ENCODE measurements at places on chromosomes 12 and 14.

GRCh38 chr14:99155173-99156089 lies 116.6 kb downstream of the BCL11B start:
- no peak for DNase-seq

GRCh38 chr14:55271572-55272298 lies 514 bp downstream of the FBXO34 start:
- peak; percentile 76 for DNase-seq

- no peak for DNase-seq
Observed at GRCh38 chr12:89412665-89413064, 60.4 kb upstream of the DUSP6 start.

GRCh38 chr14:50233951-50234250 lies 2.5 kb upstream of the SOS2 start:
- DNase-seq: no peak

DNA sequence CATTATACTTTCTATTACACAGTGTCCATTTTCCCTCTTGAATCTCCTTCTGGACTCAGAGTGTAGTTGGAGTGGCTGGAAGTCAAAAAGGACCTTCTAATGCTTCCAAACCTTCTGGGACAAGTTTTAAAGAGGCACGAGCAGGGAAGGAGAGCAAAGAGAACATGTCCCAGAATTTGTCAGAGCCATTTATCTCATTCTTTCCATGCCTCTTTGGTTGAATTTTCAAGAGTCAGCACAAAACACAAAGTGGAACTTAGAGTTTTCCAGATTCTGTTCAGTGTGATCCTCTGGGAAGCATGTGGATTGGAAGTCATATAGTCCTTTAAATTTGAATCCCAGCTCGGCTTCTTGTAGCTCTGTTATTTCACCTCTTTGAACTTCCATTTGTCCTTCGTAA lies 138.2 kb upstream of the PWP1 start:
- no peak for DNase-seq

GRCh38 chr14:51430079-51430478 lies 190.0 kb downstream of the TMX1 start:
- no peak for DNase-seq

DNA sequence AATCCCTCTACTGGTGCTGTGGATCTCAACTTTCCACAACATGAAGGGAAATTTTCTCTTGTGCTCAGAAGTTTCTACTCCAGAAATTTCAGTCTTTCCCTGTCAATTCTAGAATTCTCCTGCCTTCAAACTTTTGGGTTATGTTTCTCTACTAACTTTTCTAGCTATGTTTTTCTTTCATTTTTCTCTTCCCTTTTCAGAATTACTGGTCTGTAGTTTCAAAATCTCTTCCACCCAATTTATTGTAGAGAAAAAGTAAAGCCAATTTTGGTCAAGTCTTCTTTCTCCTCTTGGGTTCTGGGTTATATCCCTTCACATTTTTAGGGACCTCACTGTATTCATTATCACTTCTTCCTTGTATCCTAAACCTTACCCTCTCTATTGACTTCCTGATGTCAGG lies 18.9 kb downstream of the CNTN1 start:
- no peak for DNase-seq

GRCh38 chr12:32398816-32399369 lies 465 bp upstream of the FGD4 start:
- DNase-seq: no peak

DNA sequence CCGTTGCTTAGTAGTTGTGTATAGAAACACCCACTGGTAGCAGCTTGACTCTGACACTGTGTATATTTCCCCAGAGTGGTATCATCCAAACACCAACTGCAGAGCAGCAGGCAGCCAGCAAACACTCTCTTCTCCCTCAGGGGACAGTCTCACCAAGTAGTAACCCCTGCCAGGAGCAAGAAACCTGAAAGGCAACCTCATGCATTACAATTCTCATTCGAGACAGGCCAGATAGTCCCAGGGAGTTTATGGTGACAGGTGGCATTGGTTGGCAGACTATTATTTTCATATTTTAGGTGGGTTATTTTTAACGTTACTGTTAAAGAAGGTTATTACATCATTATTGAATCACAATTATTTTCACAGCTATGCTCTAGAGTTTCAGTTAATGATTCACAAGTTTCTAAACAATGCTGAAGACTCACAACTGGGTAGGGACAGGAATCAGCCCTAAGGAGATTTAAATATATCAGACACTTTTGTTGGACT lies 222.8 kb downstream of the EGLN3 start:
- DNase-seq: no peak

DNA sequence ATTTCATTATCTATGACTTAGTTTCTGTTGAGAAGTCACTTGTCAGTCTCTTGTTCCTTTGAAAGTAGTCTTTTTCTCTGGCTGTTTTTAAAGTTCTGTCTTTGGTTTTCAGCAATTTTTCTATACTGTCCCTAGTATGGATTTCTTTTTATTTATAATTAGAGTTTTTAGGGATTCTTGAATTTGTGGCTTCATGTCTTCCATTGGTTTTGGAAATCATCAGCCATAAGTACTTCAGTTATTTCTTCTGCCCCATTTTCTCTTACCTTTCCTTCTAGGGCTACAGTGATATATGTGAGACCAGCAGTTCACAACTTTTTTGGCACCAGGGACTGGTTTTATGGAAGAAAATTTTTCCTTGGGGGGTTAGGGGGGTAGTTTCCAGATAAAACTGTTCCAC lies 90.0 kb upstream of the EVL start:
- DNase-seq: no peak

DNA sequence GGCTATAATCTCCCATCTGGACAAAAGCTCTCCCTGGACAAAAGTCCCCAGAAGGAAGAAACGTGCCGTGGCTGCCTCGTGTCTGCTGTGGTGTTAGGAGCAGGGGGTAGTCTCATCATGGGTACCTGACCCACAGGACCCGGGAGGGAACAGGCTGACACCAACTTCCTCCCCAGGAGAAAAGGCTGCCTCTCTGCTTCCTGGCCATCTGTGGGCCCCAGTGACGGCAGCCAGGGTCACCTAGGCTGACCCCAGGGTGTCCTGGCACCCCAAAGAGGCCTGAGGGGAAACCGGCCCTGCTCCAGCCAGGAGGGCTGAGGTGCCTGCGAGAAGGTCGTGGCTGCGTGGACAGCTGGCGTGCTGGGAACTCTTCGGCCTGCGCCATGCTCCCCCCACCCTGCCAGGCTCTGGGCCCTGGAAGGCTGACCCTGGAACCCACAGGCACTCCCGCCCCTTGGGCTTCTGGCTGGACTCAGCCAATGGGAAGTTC lies 133.9 kb downstream of the RFLNA start:
- DNase-seq: no peak

GRCh38 chr12:32533971-32534590 lies 134.7 kb downstream of the FGD4 start:
- peak; percentile 33 for DNase-seq

- DNase-seq: no peak
Observed at GRCh38 chr12:25323581-25323982, 72.9 kb upstream of the KRAS start.

DNA sequence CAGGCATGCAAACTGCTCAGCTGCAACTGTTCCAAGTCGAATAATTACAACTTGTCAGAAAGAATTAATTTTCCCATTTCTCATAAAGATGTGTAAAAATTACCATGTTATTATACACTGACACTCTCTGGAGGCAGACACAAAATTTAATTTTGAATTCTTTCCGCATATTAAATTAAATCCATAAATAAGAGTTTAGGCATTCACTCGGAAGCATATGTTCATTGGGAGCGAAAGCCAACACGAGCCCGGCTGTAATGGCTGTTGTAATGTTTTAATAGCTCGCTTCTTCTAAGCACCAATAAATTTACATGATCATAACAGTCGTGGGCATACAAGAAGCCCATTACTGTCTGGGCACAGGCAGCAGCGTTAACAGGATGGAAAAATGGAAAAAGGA lies 189.6 kb upstream of the SOX5 start:
- DNase-seq: no peak

GRCh38 chr14:95685978-95686922 lies at the start of gene TCL1B:
TSS of gene TCL1B (plus strand) at chr14:95686426. CDS start at chr14:95686468, 42 bp downstream.
- DNase-seq: no peak

DNA sequence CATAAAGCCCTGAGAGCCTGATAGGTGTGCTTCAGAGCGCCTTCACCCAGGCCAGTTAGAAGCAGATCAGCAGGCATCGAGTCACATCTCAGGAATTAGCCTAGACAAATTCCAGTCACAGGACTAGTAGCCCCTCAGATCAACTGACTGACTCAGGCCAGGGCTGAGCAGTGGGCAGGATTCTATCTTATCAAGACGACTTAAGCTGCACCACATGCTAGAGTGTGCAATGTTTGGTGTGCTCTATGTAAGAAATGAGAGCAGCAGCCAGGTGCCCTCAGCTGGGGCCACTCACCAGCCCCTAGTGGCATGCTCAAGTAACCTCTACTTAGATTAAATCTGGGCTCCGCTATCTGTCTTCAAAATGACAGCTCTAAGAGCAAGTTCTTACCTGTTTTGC lies 19.7 kb upstream of the NGB start:
- no peak for DNase-seq

GRCh38 chr12:56658921-56659320 lies 13.1 kb upstream of the ATP5F1B start:
- no peak for DNase-seq

GRCh38 chr14:26709019-26709418 lies 111.2 kb upstream of the NOVA1 start:
- no peak for DNase-seq

DNA sequence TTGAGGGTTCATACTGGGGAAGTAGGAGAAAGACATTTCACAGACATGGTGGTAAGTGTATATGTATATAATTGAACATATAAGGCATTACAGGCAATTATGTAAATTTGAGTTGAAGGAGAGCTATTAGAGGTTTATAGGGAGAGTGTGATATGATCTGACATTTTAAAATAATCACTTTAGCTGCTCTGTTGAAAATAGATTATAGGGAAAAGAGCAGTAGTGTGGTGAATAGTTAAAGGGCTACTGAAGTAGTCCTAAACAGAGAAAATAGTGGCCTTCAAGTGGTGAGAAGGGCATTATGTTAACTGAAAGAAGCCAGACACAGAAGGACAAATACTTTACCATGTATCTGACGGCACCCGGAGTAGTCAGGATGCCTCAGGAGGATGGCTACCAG lies 234.2 kb downstream of the SLC41A2 start:
- DNase-seq: no peak

GRCh38 chr14:35134329-35135123 lies 12.2 kb downstream of the PRORP start:
- no peak for DNase-seq

- DNase-seq: no peak
Observed at GRCh38 chr14:102523569-102524450, 14.2 kb upstream of the ANKRD9 start.

DNA sequence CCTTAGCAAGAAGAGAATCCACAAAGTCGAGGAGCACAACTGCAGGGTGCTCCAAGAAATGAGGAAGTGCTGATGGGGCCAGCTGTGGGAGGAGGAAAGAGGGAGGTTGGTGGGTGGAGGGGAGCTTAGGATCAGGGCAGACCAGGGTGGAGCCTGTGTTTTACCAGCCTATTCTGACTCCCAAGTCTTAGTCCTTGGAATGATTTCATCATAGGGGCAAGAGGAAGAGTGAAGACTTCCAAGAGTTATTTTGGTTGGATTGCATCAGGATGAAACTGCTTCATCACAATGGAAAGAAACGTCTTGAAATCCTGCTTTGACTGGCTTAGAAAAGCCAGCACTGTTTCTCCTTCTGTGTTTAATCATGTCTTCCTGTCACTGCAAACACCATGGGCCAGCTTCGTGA lies 194.0 kb downstream of the DPF3 start:
- no peak for DNase-seq

DNA sequence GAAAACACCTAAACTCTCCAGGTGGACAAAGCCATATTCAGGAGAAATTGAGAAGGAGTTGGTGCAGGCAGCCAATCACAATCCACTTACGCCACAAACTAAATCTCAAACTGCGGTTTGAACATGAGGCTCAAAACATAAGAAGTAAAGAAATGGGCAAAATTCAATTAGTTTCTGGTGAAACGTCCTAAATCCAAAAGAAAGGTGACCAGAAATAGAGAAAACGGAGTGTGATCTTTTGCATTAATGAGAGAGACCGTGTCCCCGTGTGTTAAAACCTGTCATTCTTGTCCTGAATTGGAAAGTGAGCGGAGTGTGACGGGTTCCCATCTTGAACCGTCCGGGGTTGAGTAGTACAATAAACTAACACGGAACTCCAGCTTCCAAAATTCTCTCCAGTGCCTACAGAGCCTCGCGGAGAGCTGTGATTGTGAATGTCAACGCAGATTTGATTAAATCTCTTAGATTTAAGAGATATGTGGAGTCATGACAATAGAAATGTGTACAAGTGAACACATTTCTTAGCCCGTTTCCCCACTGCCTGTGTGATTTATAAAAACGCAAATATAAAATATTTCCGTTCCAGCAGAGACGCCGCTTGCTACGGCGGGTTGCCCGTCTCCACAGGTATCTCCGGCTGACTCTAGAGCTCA lies 595 bp upstream of the METAP2 start:
- peak; percentile 46 for DNase-seq

DNA sequence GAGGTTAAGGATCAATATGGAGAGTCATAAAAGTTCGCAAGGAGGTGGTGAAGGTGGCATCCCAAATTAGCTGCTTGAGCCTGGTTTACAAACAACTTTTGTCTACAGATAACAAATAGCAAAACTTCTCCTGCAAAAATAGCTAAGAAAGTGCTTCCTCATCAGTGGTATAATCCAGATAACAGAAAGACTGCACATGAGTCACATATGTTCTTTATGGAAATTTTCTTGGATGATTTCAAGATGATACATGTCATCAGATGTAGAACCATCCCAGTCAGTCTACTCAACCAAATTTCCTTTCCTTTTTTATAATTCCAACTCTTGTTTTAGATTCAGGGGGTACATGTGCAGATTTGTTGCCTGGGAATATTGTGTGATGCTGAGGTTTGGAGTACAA lies 133.0 kb downstream of the BTG1 start:
- DNase-seq: no peak

- no peak for DNase-seq
Observed at GRCh38 chr14:98997526-98998205, 274.3 kb downstream of the BCL11B start.

DNA sequence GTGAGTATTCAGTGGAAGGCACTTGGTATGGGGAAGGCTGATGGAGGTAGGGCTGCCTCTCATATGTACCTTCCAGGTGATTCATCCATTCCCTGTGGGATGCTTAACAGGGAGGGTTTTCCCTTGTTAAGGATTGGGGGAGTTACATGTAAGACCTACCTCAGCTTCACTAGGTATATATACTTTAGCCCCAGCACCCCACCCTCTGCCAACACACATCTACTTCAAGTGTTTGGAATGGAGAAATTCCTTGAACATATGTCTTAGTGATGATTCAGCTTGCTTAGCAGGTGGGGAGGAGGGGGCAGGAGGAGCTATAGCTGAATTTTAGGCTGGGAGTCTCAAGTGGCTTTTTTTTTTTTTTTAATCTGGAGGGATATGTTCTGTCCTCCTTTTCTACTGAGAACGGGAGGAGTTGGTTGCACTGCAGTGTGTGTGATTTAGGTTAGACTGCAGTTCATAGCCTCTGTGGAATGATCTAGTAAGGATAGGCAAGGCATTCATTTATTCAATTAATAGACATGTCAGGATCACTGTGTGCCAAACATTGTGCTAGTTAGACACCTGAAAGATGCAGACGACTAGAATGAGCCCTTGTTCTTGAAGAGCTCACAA lies 1.7 kb downstream of the PIP4K2C start:
- no peak for DNase-seq

GRCh38 chr12:24378548-24379407 lies 429.3 kb upstream of the SOX5 start:
- DNase-seq: peak; percentile 44
